ENCODE measurements at places on chromosomes 1 and 21.

- H3K27me3 ChIP-seq, result no peaks in the 10 kb centered on the region
- H3K36me3 ChIP-seq, result peaks cover 36% of the 10 kb centered on the region
- peak; percentile 74 for DNase-seq
Measured at GRCh38 chr1:6365047-6365446, 28.5 kb downstream of the ACOT7 start.

- no peak overlapping the region for H3K4me3 ChIP-seq
- H3K36me3 ChIP-seq, result no peaks in the 10 kb centered on the region
- DNase-seq, result no peak
- no peak overlapping the region for H3K27ac ChIP-seq
Measured at GRCh38 chr1:215606036-215606435, 38.9 kb downstream of the KCTD3 start.

DNA sequence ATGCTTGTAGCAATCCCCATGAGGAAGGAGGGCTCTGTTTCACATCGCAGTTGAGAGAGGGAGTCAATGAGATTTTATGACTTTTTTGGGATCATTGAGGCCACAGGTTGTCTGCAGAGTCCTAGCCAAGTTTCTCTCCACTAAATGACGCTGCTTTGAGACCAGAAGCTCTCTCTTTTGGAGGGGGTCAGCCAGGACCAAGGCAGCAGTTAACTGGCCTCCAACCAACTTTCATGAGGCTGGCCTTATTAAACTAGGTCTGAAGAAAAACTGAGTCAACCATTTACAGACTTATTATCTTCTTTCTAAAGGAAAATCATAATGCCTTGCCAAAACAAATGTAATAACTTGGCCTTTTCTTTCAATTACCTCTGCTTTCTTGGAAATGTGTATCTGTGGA, 8.6 kb downstream of the WLS start:
- H3K27ac ChIP-seq, result no peak overlapping the region
- H3K27me3 ChIP-seq, result peaks cover 5% of the 10 kb centered on the region
- H3K4me3 ChIP-seq, result no peak overlapping the region
- no peak for DNase-seq

DNA sequence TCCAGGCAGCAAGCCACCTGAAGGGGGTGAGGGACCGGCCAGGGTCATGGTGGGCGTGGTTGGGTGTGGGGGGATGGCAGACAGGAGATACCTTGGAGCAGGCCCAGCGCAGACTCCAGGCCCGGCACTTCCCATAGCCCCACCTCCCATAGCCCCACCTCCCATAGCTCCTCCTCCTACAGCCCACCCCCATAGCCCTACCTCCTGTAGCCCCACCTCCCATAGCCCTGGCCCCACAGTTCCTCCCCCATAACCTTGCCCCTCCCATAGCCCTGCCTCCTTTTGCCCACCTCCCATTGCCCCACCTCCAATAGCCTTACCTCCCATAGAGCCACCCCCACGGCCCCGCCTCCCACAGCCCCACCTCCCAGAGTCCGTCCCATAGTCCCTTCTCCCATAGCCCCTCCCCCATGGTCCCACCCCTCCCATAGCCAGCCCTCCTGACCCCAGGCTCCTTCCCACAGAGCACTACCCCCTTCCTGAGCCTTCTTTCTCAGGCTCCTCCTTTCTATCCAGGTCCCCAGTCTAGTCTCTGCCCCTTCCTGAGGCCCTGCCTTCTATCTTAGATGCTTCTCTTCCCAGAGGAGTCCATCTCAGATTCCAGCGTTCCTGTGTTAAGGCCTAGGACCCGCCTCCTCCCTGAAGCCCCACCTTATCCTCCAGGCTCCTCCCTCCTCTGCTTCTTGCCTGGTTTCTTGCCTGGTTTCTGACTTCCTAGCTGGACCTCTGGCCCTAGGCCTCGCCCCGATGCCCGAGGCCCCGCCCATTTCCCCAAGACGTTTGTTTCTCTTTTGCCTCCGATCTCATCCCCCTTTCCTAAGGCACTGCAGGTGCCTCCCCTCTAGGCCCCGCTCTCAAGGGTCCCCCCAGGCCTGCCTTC, 46.8 kb downstream of the PTPRU start:
- no peaks in the 10 kb centered on the region for H3K27me3 ChIP-seq
- H3K36me3 ChIP-seq, result no peaks in the 10 kb centered on the region
- H3K4me1 ChIP-seq, result peaks cover 4% of the 10 kb centered on the region
- DNase-seq, result peak; percentile 22

DNA sequence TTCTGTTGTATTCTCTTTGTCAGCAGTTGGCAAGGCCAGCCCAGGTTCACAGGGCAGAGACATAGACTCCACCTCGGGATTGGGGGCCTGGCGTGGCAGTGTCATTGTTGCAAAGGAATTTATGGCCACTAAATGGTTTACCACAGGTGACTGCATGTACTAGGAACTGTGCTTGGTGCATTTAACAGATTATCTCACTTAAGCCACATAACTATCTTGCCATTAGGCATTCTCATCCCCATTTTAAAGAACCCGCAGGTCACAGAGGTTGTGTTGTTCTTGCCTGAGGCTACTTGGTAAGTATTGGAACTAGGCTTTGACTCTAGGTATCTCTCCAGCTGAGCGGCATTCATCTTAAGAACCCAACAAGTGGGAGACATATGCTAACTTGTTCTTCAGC, 9.7 kb downstream of the TLCD4 start:
- no peak for DNase-seq
- no peak overlapping the region for H3K4me3 ChIP-seq
- H3K36me3 ChIP-seq, result no peaks in the 10 kb centered on the region
- H3K27ac ChIP-seq, result no peak overlapping the region

GRCh38 chr1:207910591-207911354, at the start of gene CD34:
TSS of gene CD34 (minus strand) at chr1:207911125. CDS start at chr1:207911080, 45 bp downstream.
- peaks cover 68% of the 10 kb centered on the region for H3K27me3 ChIP-seq
- no peaks in the 10 kb centered on the region for H3K36me3 ChIP-seq
- H3K4me1 ChIP-seq, result peaks cover 16% of the 10 kb centered on the region
- H3K27ac ChIP-seq, result no peak within 1 kb of the TSS
- peak; percentile 16 for DNase-seq
- peak within 1 kb of the TSS; percentile 22 for H3K4me3 ChIP-seq

DNA sequence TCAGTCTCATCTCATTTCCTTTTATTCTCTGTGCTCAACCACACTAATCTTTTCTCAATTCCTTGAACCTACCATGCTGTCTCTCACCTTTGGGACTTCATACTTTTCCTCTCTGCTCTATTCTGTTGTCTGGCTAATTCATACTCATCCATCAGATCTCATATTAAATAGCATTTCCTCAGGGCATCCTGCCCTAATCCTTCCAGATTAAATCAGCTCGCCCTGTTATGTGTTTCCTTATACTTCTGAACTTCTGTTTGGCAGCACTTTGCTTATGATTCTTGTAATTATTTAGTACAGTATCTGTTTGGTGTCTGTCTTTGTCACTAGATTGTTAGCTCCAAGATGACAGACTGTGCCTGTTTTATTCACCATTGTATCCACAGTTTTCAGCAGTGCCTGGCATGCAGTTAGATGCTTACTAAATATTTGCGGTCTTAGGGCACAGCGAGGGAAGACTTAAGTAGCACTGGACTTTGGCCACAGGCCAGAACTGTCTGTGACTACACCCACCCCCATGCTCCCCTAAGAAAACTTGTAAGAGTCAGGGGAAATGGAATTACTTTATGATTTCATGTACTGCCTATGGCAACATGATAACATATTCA, 9.9 kb upstream of the CAP1 start:
- H3K4me3 ChIP-seq, result no peak overlapping the region
- peaks cover 6% of the 10 kb centered on the region for H3K27me3 ChIP-seq

DNA sequence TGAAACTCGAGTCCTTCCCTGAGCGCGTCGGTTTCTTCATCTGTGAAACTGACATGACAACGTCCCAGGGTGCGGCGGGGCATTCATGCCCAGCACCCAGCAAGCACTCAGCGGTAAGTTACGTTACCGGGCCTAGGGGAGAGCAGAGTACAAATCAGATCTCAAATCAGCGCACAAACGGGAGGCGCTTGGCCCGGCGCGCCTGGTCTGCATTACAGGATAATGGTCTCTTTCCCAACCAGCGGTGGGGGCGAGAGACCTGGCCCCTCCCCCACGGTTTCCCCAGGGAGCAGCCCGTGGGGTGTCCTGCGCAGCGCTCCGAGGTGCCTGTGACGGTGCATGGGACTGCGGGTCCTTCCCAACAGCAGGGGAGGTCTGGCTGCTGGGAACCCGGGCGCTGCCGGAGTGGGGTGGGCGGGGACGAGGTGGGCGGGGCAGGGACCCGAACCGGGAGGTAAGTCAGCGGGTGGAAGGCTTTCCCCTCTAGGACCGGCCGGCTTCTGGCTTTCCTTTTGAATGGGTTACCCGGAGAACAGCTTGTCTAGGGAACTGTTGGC, 1.0 kb downstream of the TMEM51 start:
- peak overlapping the region; percentile 42 for H3K4me3 ChIP-seq
- peaks cover 41% of the 10 kb centered on the region for H3K4me1 ChIP-seq
- H3K27ac ChIP-seq, result no peak overlapping the region
- peaks cover 3% of the 10 kb centered on the region for H3K36me3 ChIP-seq

DNA sequence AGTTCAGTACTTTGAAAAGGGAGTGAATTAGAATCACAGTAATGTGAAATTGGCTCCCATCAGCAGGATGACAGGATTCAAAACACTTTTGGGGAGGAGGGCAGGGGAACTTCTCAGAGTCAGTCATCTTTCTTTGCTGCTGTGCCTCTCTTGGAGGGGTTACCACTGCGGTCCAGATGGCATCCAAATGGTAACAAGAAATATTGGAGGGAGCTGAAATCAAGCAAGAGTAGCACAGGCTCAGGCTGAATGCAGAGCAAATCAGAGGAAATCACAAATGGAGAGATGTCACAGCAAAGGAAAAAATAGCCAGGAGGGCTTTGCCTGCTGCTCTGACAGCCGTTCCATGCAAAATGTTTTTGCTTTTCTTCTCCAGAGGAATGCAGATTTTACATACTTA, 75.0 kb upstream of the C8B start:
- no peak overlapping the region for H3K4me3 ChIP-seq
- no peaks in the 10 kb centered on the region for H3K36me3 ChIP-seq
- no peak overlapping the region for H3K27ac ChIP-seq
- no peaks in the 10 kb centered on the region for H3K4me1 ChIP-seq
- H3K27me3 ChIP-seq, result no peaks in the 10 kb centered on the region

DNA sequence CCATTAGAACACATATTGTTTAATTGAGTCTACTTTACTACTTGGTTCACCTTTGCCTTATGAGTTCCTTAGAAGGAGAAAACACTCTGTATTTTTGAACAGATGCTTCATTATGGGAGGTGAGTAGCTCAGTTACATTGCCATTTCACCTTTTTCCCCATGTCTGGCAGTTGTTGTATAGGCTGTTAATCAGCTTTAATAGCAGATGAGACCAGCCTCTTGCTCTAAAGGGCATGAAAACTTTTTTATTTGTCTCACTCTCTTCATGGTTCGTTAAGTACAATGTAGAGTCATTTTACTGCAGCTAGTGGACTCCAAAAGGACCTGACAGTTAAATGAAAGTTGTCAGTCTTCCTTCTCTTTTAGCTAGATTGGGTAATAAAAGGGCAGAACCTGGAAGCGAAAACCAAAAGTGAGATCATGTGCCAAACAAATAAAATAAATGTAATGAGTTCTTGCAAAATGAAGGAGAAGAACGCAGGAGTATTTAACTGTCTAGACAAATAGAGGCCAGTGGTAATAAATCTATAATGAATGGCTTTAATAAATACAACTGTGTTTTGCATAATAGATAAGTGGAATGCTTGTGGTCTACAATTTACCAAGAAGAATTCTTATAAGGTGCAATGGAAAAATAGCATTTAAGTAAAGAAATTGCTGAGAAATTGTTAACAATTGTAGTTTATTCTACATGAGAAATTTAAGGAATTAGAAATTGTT, 180.0 kb upstream of the NEGR1 start:
- no peak overlapping the region for H3K4me3 ChIP-seq
- no peak overlapping the region for H3K27ac ChIP-seq
- no peaks in the 10 kb centered on the region for H3K36me3 ChIP-seq
- H3K4me1 ChIP-seq, result no peaks in the 10 kb centered on the region
- H3K27me3 ChIP-seq, result no peaks in the 10 kb centered on the region

Data from activated CD4-positive, alpha-beta T cell treated with anti-CD3 and anti-CD28 coated beads, Interleukin-2, amount 10 ng/mL, durations not matched to agents 7 days and 5 days (primary cell).